Ascending aorta (tissue), 2 donors: ENCODE measurements at places on chromosomes 3 and 15.

DNA sequence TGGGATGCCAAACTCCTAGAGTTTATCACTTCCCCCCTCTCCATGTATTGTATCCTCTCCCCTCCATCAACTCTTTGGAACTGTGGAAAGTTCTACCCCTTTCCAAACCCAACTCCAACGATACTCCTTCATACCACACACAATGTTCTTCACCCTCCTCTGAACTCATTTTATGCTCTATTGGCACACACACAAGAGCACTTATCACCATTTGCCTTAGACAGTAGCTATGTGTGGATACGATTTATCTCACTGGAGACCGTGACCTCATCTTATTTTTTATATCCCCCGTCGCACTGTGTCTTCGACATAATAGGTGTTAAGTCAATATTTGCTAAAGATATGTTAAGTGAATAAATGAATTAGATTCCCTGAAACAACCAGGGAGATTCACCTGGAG lies 316.5 kb upstream of the PROK2 start:
- no peak overlapping the region for H3K27ac ChIP-seq
- H3K27me3 ChIP-seq, result no peaks in the 10 kb centered on the region
- no peak overlapping the region for H3K4me3 ChIP-seq
- no peak for DNase-seq
- no peaks in the 10 kb centered on the region for H3K36me3 ChIP-seq
- H3K4me1 ChIP-seq, result no peaks in the 10 kb centered on the region

DNA sequence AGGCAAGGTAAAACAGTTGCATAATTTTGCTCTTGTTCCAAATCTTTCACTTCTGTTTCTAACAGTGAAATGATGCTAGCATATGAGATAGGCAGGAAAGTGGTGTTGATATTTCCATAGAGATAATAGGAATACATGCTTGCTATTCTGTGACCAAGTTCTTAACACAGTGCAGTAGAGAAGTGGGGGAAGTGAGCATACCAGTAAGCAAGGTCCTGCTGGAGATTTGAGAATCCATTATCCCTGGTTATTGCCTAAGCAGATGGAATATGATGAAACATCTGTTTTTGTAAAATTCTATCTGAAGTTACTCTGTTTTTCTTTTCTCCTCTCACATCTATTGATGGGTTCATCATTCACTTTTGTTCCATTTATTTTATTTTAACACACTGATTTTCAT lies 28.7 kb downstream of the USP8 start:
- no peak overlapping the region for H3K4me3 ChIP-seq
- no peaks in the 10 kb centered on the region for H3K4me1 ChIP-seq
- H3K36me3 ChIP-seq, result peaks cover 49% of the 10 kb centered on the region
- no peaks in the 10 kb centered on the region for H3K27me3 ChIP-seq
- H3K27ac ChIP-seq, result no peak overlapping the region
- DNase-seq, result no peak

DNA sequence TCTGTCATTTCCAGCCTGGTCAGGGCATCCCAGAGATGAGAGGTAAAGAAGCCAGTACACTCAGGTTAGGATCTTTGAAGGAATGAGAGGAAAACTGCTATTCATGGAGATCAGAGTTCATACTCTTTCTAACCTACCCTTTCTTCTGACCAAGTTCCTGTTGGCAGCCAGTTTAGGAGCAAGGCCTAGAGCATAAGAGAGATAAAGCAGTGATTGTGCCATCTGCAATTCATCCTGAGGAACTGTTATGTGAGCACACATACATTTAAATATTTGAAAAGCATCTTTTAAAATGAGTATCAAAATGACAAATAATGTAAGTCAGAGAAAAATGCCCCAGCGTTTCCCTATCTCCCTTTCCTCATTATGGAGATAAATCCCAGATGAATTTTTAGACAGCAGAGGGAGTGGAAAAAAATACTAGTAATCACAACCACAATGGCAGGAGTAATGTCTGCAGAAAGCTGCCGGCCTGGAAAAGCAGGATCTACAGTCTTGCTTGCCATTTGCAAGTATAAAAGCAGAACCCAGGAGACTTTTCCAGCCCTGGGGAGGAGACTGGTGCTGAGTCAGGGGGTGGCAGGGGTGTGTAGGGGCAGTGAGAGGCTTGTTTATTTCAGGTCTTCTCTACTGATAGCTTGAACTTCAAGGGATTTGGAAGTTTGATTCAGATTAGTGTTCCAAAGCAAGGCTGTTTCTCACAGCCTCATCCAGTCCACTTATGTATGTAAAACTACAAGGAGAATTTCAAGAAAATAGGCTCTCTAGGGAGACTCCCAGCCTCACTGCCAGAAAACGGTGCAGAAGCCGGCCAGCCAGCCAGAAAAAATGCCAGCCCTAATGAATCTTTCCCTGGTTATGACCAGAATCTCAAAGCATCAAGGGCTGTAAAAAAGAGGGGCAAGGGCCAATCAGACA lies 1052.4 kb downstream of the TUSC7 start:
- H3K4me3 ChIP-seq, result no peak overlapping the region
- H3K36me3 ChIP-seq, result no peaks in the 10 kb centered on the region
- no peak for DNase-seq
- H3K27ac ChIP-seq, result no peak overlapping the region

DNA sequence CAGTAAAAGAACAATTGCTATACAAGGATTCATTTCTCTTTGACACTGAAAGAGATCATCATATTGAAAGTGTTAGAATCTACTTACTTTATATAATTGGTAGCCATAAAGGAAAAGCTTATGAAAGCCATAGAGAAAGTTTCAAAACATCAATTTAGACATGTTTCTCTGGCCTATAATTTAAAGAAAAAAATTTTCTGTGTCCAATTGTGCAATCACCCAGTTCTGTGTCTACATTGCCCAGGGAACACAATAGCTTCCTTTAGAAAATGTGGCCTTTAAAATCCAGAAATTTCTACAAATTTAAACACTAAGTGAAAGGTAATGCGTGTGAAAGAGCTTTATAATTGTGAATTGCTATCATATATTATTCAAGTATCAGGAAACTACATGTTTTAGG lies 259.2 kb downstream of the GBE1 start:
- no peaks in the 10 kb centered on the region for H3K4me1 ChIP-seq
- no peak overlapping the region for H3K27ac ChIP-seq
- DNase-seq, result no peak
- H3K27me3 ChIP-seq, result no peaks in the 10 kb centered on the region
- H3K36me3 ChIP-seq, result no peaks in the 10 kb centered on the region

GRCh38 chr3:169332310-169332709 lies 331.2 kb downstream of the MECOM start:
- no peaks in the 10 kb centered on the region for H3K36me3 ChIP-seq
- H3K27ac ChIP-seq, result no peak overlapping the region
- no peaks in the 10 kb centered on the region for H3K27me3 ChIP-seq
- DNase-seq, result no peak
- peaks cover 10% of the 10 kb centered on the region for H3K4me1 ChIP-seq

DNA sequence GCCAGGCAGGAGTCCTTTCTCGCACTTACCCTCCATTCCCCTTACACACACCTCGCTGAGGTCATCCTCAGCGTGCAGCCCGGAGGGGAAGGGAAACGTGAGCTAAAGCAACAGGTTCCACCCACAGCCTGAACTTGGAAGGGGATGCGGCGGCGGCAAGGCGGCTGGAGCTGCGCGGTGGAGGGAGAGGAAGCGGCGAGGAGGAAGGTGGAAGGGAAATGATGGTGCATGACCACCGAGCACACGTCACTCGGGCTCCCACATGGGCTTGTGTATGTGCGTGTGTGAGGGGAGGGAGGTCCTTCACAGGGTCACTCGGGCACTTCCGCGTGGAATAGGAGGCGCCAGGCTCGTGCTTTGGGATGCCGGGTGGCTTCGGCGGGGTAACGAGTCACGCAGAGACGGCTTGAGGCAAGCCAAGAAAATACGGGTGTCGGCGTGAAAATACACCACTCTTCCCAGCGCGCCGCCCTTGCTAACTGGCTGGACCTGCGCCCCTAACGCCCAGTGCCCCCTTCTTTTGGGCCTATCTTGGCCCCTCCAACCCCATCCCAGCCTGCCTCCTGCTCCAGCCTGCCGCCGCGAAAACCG lies 225.5 kb upstream of the IL12A start:
- H3K4me3 ChIP-seq, result peak overlapping the region; percentile 69
- no peaks in the 10 kb centered on the region for H3K36me3 ChIP-seq
- H3K4me1 ChIP-seq, result peaks cover 24% of the 10 kb centered on the region
- peak overlapping the region; percentile 99 for H3K27ac ChIP-seq
- DNase-seq, result peak; percentile 93

GRCh38 chr3:4804161-4805058 lies 174.8 kb upstream of the BHLHE40 start:
- no peak overlapping the region for H3K4me3 ChIP-seq
- no peak for DNase-seq
- no peaks in the 10 kb centered on the region for H3K4me1 ChIP-seq
- H3K27me3 ChIP-seq, result no peaks in the 10 kb centered on the region

GRCh38 chr15:70492240-70493177 lies 270.8 kb downstream of the UACA start:
- DNase-seq, result peak; percentile 80
- no peaks in the 10 kb centered on the region for H3K4me1 ChIP-seq
- H3K36me3 ChIP-seq, result no peaks in the 10 kb centered on the region
- no peak overlapping the region for H3K27ac ChIP-seq
- no peaks in the 10 kb centered on the region for H3K27me3 ChIP-seq

DNA sequence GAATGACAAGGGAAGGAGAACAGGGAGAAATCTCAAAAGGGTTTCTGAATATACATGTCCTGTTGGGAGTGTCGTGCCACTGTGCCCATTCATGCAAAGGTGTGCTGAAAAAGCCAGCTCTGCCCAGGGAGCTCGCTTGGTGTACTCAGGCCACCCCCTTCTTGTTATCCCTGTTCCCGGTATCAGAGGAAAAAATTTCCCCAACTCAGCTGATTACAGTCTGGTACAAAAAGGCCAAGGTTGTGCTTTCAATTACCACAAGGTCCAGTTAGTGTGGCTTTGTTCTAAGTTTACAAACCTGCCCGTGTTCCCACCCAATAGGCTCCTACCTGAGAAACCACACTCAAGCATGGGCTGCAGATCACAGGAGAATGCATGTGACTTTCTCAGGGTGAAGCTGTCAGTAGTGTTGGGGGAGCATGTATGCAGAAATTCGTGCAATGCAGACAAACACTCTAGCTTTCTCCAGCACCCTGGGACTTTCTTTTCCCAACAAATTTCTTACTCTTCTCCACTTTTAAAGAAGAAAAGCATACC lies 648.5 kb downstream of the NR2F2 start:
- no peaks in the 10 kb centered on the region for H3K36me3 ChIP-seq
- no peak for DNase-seq

- H3K4me3 ChIP-seq, result no peak overlapping the region
- H3K27me3 ChIP-seq, result no peaks in the 10 kb centered on the region
- peak; percentile 25 for DNase-seq
Measured at GRCh38 chr3:115239717-115240116, 92.6 kb upstream of the ZBTB20 start.

GRCh38 chr3:13524979-13525669 lies 23.8 kb upstream of the FBLN2 start:
- H3K36me3 ChIP-seq, result no peaks in the 10 kb centered on the region
- no peaks in the 10 kb centered on the region for H3K27me3 ChIP-seq
- no peaks in the 10 kb centered on the region for H3K4me1 ChIP-seq
- DNase-seq, result no peak

GRCh38 chr15:42348083-42348482 lies 11.2 kb upstream of the CAPN3 start:
- no peak for DNase-seq
- no peak overlapping the region for H3K27ac ChIP-seq
- no peaks in the 10 kb centered on the region for H3K27me3 ChIP-seq

DNA sequence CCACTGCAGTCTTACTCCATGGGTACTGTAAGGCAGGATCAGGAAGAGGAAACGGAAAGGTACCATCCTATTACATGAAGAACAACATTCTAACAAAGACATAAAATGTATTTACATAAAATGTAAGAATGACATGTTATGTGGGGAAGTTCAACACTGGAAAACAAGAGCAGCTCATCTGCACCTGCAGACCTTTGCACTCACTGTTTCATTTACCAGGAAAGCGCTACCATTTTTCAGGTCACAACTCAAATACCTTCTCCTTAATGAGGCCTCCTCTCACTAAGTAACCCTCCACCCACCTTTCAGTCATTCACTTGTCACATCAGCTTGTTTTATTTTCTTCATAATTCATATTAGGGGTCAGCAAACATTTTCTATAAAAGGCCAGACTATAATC lies 2.6 kb downstream of the TMCC1 start:
- no peak for DNase-seq
- H3K27ac ChIP-seq, result no peak overlapping the region
- no peaks in the 10 kb centered on the region for H3K36me3 ChIP-seq
- no peaks in the 10 kb centered on the region for H3K27me3 ChIP-seq
- peaks cover 7% of the 10 kb centered on the region for H3K4me1 ChIP-seq

- no peak overlapping the region for H3K27ac ChIP-seq
- H3K4me3 ChIP-seq, result no peak overlapping the region
- H3K27me3 ChIP-seq, result no peaks in the 10 kb centered on the region
- H3K36me3 ChIP-seq, result no peaks in the 10 kb centered on the region
- H3K4me1 ChIP-seq, result no peaks in the 10 kb centered on the region
Measured at GRCh38 chr3:125662675-125663074, 67.4 kb upstream of the OSBPL11 start.

- H3K27me3 ChIP-seq, result no peaks in the 10 kb centered on the region
- no peak overlapping the region for H3K4me3 ChIP-seq
Measured at GRCh38 chr3:122687298-122687697, 6.7 kb downstream of the PARP14 start.

GRCh38 chr3:115218859-115219258 lies 71.8 kb upstream of the ZBTB20 start:
- no peaks in the 10 kb centered on the region for H3K27me3 ChIP-seq
- peaks cover 2% of the 10 kb centered on the region for H3K4me1 ChIP-seq
- H3K4me3 ChIP-seq, result no peak overlapping the region
- no peak for DNase-seq
- H3K27ac ChIP-seq, result no peak overlapping the region
- H3K36me3 ChIP-seq, result no peaks in the 10 kb centered on the region

GRCh38 chr3:38128303-38128655 lies 8.6 kb downstream of the ACAA1 start:
- DNase-seq, result peak; percentile 39
- H3K27ac ChIP-seq, result no peak overlapping the region
- peaks cover 94% of the 10 kb centered on the region for H3K36me3 ChIP-seq

DNA sequence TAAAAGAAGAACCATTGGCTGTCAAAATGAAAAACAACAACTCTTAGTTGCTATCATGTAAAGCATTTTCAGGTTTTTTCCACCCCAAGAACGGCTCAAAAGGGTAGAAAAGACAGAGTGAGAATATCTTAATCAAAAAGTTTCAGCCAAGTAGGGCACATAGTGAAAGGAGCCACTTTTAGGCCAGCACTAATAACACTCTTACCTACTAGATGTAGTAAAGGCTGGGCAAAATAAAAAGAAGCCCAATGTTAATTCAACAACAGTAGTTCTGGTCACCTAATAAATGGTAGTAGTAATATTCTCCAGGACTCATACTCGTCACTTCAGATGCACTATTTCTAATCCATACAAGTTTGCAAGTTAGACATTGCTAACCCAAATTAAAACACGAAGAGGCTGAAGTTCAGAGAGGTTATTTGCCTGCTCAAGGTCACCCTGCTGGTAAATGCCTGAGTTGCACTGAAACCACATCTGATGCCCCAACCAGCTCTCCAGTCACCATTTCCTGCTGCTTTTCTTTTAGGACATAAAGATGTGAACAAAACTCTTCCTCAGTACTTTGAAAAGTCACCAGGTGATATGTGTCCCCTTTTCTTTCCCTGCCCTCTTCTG lies 7.5 kb downstream of the GOLIM4 start:
- H3K4me3 ChIP-seq, result no peak overlapping the region
- H3K27me3 ChIP-seq, result no peaks in the 10 kb centered on the region
- no peaks in the 10 kb centered on the region for H3K4me1 ChIP-seq
- DNase-seq, result no peak
- no peaks in the 10 kb centered on the region for H3K36me3 ChIP-seq
